ENCODE measurements at places on chromosomes 1 and 21. TPM values are rescaled to one million over a fixed set of nuclear protein-coding genes. Genes with fewer than 3 reads are reported as not detected.

DNA sequence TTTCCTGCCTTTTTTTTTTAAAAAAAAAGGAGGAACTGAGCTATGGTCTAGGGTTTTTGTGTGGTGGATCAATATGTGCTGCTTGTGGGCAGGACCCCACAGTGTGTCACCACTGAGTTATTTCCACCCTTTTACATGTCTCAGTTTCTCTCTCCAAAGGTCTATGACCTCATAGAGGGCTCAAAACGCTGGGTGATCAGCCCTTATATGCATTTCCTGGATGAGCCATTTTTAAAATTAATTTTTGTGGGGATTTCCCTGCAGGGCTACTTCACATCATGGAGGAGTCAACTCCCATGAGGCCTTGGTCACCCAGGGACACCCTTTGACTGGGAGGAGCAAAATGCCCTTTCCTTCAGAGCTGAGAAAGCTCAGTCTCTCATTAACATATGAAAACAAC, 20.7 kb upstream of the HAO2 start:
- no peak for DNase-seq

DNA sequence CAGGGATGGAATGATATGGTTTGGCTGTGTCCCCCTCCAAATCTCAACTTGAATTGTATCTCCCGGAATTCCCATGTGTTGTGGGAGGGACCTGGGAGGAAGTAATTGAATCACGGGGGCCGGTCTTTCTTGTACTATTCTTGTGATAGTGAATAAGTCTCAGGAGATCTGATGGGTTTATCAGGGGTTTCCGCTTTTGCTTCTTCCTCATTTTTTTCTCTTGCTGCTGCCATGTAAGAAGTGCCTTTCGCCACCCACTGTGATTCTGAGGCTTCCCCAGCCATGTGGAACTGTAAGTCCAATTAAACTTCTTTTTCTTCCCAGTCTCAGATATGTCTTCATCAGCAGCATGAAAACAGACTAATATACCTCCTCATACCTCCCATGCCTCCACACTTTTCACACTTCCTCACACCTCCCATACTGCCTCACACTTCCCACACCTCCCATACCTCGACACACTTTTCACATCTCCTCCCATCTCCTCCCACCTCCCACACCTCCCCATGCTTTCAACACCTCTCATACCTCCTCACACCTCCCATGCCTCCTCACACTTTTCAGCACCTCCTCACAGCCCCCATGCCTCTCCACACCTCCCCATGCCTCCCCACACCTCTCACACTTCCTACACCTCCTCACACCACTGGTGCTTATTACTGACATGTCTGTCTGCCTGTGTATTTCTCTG, 21.3 kb downstream of the GPR137B start:
- no peak for DNase-seq

DNA sequence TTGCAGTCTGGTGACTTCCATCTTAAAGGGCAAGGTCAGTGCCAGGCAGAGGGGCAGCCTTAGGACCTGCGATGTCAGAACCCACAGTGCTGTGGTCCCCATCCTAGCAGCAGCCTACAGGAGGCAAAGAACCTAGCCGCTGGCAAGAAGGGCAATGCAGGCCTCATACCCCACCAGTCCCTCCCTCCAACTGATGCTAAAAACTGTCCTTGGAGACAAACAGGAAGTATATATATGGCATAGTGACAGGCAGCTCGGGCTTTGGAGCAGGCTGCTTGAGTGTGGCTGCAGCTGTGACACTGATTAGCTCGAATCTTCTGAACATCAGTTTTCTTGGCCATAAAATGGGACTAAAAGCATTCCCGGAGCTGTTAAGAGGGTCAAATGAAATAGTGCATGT, 156.0 kb upstream of the VAMP3 start:
- DNase-seq = no peak

DNA sequence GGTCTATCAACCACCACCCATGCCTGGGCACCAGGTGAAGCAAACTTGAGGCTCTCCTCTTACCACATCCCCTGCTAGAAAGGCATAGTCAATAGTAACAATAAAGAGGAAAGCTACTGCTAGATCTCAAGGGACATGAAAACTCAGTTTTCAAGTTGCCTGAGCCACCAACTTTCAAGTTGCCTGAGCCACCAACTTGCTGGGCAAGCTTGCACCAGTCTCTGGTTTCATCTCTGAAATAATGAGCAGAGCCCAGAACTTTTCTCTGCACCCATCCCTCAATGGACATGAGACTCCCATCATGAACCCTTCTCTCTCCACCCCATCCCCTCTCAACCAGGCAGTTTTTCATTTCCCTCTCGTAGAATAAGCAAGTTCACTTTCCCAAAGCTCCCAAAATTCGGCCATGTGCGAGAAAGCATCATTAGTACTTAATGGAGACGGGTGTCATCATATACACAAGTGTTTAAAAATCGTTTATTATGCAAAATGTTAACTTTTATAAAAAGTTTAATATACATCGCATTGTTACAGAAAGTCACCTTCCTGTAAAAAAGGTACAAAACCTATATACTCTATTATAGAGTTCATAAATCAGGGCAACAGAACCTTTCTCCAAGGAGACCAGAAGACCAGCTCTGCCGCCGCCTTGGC, 1.7 kb downstream of the ID3 start:
- no peak for DNase-seq

GRCh38 chr1:104855550-104855949, 1105.9 kb downstream of the AMY1C start:
- DNase-seq = no peak

DNA sequence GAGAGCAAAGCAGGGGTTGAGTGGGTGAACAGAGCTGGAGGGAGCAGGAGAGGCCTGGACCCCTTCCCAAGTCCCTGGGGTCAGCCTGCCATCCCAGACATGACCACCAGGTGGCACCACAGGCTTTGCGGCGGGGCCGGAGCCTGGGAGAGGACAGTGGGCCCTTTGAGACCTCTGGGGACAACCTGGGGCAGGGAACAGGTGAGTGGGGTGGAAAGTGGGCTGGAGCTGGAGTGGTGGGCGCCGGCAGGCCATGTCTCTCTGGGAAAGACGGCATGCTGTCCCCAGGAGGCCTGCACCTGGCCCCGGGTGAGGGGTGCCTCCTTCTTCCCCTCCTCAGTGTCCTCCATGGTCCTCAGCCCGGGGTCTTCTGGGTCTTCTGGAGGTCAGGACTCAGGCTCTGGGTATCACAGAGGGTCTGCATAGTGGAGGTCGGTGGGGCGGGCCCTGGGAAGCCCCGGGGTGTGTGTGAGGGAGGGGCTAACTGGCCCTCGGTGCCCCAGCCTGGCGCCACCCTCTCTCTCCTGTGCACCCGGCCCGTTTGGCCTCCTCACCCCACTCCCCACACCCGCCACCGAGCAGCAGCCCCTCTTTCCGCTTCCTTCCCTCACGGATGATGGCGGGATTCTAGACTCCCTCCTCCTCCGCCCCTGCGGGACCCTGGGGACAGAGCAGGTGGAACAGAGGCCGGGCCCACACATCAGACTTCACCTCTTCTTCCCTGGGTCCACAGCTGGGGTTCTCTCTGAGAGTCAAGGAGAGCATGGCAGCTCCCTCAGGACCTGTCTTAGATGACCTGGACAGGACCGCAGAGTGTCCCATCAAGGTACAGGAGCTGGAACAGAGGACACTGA, 28.5 kb upstream of the PKP1 start:
- peak; percentile 76 for DNase-seq

GRCh38 chr1:97061604-97062003, 340.0 kb downstream of the PTBP2 start:
- no peak for DNase-seq

GRCh38 chr1:107132780-107133179, 8.1 kb upstream of the NTNG1 start:
- no peak for DNase-seq

- DNase-seq = no peak
These were observed 3.4 kb downstream of the MEF2D start for GRCh38 chr1:156497078-156497742.

- DNase-seq = no peak
These were observed 186.7 kb downstream of the TOMM20 start for GRCh38 chr1:234942012-234942332.

DNA sequence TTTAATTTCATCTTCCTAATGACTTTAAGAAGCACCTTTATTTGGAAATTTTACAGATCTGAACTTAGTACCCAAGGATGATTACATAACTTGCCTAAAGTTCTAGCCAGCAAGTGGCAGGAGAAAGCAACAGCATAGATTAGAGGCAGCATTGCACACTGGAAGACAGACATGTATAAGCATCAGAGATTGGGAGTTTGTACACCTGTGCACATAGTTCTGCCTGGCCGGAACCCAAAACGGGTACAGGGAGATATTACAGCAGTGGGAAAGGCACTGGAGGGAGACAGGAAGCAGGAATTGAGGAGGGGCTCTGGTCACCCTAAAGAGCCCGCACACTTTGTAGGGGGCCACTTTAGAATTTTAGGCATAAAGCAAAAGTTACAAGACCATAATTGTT, 19.3 kb downstream of the GBP6 start:
- no peak for DNase-seq

FAM78B gene
- 0.82 TPM for total RNA-seq

TAS1R3 gene
- total RNA-seq = 1.9 TPM

LORICRIN gene
- total RNA-seq = not detected

NEGR1 gene
- total RNA-seq = 16.9 TPM

MECR gene
- 18.2 TPM for total RNA-seq

PPM1J gene
- total RNA-seq = 2.5 TPM

ZNF648 gene
- 0.51 TPM for total RNA-seq

TFF2 gene
- not detected for total RNA-seq

SMIM1 gene
- total RNA-seq = 5.7 TPM

KIF17 gene
- 2.4 TPM for total RNA-seq

GPR52 gene
- total RNA-seq = 3.9 TPM

SMYD3 gene
- 23.5 TPM for total RNA-seq

All from tongue (tissue), 3 donors.